ENCODE measurements at places on chromosomes 1 and 21.

DNA sequence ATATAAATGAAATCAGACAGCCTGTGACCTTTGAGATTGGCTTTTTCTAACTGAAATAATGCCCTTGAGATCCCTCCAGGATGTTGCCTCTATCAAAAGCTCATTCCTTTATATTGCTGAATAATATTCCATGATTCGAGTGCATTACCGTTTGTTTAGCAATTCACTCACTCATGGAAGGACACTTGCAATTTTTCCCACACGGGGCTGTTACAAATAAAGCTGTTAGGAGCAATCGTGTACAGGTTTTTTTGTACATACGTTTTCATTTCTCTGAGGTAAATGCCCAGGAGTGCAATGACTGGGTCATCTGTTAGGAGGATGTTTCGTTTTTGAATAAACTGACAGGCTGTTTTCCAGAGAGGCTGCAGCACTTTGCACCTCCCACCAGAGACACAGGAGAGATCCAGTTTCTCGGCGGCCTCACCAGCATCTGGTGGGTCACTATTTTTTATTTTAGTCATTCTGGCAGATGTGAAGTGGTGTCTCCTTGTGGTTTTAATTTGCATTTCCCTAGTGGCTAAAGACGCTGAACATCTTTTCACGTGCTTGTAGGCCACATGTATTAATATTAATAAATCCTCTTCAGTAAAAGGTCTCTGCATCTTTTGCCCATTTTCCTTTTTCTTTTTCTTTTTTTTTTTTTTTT is 11.0 kb downstream of the PRDM15 start:
- no peak for DNase-seq

GRCh38 chr1:211349741-211350140 is 23.1 kb downstream of the TRAF5 start:
- no peak for DNase-seq

DNA sequence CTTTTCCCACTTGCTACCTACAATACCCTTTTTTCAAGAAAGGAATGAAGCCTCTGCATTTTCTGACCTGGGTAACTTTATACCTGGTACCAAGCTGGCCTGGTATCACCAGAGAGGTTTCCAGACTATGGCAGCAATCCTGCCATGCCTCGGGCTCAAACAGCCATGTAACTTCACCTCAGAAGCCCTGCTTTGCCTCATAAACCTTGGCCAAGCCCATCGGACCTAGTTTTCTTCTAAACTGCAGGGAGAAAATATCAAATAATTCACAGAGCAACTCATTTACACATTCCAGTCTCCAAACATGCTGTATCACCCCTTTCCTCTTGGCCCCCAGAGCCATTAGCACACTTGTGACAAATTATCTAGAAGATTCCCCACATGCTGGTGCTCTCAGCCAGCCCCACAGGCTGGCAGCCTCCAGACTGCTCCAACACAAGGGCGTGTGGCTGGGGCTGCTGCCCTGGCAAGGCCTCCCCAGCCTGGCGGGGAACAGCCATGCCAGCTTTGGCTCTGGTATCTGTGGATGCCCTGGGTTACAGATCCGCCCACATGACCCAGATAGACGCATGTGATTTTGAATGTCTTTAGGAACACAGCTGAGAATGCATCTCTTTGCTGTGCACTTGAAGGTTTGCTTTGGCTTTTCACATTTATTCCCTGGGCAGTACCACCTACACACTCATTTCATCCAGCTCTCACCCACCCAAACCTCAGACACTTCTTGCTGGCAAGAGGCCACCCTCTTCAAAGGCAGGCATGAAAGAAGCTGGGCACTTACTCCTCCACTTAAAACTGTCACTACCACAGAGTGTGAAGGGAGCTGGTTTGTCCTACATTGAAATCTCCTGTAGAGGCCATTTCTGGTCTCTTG is 70.0 kb upstream of the BCAR3 start:
- no peak for DNase-seq

GRCh38 chr1:21308330-21308729 is 18.1 kb upstream of the ECE1 start:
- no peak for DNase-seq

DNA sequence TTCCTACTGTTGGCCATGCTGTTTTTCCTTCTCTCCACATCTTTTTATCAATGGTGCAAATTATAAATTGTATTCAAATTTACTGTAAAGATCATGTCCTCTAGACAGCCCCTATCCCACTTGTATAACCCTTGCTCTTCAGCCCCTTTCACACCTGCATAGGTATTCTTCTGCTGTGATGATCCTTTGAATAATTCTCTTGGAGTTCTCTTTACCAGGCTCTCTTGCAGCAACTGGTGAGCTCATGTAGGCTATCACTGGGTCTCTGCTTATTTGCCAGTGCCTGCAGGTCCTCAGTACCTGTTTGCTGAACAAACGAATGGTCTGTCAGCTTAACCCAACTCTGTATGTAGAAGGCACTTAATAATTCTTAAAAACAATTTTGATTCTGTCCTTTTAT is 8.2 kb downstream of the PTPRC start:
- no peak for DNase-seq

GRCh38 chr1:203512848-203513584 is 19.1 kb downstream of the OPTC start:
- DNase-seq: no peak

GRCh38 chr1:116574581-116575291 is 3.9 kb upstream of the CD58 start:
- peak; percentile 80 for DNase-seq

- no peak for DNase-seq
Observed at GRCh38 chr1:167713330-167714081, 8.3 kb upstream of the MPZL1 start.

DNA sequence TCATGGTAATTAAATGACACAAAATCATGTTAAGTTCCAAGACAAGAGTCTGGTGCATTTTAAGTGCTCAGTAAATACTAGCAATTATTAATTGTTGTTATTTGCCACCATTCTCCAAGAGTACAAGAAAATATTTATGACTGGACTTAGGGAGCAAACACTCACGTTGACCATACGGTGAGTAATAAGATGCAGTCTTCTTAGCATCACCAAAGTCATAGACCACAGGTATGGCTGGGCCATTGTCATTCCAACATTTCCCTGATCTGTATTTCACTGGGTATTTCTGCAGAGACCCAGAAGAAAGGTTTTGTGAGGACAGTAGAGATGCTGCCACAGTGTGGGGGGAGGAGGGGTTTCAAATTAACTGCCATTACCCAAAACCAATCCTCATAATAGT is 4.7 kb downstream of the ITLN2 start:
- no peak for DNase-seq

DNA sequence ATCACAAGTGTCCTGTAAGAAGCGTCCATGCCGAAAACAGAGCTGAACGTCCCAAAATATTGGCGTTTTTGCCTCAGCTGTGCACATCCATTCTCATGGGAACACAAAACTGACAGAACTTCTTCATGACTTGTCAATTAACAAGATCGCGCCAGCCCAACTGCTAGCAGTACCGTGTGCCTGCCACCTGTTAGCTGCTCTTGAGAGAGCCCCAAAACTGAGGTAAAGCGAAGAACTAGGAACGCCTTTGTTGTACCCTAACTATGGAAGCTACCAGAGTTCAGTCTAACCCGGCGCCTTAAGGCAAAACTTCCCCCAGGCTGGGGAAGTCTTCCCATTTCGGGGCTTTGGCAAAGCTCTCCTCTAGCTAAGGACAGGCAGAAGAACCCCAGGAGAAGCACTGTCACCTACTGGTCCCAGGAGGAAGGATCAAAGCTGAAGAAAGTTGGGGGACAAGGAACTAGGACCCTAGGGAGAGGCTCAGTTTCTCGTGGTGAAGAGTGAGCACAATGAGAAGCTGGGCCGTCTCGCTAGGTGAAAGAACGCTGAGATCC is 719 bp downstream of the EYA3 start:
- DNase-seq: no peak

- no peak for DNase-seq
Observed at GRCh38 chr1:4027008-4027407, 126.9 kb upstream of the C1orf174 start.

- DNase-seq: no peak
Observed at GRCh38 chr1:234874291-234875288, 254.0 kb downstream of the TOMM20 start.

DNA sequence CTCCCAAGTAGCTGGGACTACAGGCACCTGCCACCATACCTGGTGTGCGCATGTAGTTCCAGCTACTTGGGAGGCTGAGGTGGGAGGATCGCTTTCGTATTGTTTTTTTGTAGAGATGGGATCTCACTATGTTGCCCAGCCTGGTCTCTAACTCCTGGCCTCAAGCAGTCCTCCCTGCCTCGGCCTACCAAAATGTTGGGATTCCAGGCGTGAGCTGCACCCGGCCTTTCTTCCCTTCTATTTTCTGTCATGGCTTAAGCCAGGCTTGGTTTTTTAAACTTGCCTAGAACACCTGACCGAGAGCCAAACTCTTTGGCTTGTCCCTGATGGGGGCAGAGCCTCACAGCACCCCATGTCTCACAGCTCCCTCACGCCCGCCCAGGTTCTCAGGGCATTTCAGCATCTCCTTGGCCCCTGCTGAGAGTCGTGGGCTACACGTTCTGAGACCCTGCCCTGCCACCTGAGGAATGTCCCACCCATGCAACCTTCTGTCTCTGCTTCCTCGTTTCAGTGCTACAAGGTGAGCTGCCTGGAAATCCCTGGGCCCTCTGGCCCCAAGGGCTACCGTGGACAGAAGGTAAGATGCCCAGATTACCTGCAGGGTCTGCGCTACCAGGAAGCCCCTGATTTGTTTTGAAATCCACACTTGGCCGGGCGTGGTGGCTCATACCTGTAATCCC is 15.7 kb downstream of the COL6A2 start:
- DNase-seq: no peak

DNA sequence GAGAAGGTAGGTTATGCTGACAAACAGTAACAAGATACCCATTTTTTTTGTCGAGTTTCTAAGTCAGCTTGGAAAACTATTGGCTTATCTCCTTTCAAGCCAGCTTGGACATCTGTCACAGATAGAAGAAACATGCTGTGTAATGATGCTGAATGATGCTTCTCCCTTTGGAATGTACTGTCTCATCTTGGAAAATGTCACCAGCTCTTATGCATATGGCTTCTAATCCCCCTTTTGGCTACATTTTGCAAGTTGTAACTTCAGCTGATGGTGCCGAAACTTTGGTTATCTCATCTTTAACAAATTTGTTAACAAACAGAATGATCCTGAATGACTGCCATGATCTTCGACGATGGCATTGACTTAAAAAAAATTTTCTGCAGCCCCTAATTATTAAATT is 68.8 kb upstream of the ST6GALNAC3 start:
- DNase-seq: no peak

- DNase-seq: no peak
Observed at GRCh38 chr1:6080469-6080868, 34.8 kb downstream of the KCNAB2 start.

- peak; percentile 93 for DNase-seq
Observed at GRCh38 chr1:89994805-89995597, at the start of gene ZNF326. ZNF326 (plus strand) TSS chr1:89995110; CDS start chr1:89995258, 148 bp downstream.

DNA sequence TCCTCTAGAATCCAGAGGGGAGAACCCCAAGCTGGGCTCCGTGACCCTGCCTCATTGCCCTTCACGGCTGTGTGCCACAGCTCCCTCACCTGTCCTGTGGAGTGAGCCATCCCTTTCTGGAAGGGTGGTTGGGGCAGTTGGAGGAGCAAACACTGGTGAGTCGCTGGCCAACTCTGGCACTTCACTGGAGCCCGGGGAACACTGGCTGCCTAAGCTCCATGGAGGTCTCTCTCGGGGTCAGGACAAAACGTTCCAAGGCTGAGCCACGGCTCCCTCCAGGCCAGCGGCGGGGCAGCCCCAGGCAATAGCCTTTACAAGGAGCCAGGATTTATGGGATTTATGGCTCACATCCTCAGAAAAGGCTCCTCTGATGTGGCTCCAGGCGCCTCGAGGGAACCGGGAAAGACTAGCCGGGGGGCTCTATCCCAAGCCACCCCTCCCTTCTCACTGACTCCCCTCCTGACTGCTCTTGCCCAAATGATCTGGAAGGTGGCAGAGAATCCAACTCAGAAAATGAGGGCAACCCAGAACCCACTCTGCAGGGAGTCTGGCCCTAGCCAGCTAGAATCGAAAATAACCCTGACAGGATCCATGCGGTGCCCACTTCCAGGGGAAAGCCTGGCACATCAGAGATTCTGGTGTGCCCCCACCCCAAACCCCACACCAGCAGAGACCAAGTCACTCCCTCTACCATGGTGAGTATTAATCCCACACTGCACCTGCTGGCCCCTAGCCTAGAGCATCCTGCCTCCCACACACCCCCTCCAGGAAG is 75.2 kb downstream of the GLIS1 start:
- no peak for DNase-seq

- peak; percentile 50 for DNase-seq
Observed at GRCh38 chr1:160607011-160607671, 27.8 kb upstream of the CD84 start.

GRCh38 chr1:179448437-179449149 is 82.8 kb downstream of the AXDND1 start:
- no peak for DNase-seq

DNA sequence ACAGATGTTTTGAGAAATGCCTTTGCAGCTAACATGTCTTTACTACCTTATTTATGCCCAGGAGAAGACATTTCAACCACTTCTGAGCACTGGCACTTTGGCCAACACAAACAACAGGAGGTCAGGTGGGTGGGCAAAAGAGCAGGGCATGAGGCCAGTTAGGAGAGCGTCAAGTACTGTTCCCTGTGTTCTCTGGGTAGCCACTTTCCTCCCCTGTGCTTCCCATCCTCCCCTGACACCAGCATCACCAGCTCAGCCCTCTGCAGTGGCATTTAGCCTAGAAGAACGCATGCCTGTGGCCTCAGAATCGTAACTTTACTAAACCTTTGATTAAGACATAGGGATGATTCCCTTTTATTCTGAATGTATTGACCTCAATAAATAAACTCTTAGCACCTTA is 18.3 kb downstream of the BTG2 start:
- DNase-seq: no peak

DNA sequence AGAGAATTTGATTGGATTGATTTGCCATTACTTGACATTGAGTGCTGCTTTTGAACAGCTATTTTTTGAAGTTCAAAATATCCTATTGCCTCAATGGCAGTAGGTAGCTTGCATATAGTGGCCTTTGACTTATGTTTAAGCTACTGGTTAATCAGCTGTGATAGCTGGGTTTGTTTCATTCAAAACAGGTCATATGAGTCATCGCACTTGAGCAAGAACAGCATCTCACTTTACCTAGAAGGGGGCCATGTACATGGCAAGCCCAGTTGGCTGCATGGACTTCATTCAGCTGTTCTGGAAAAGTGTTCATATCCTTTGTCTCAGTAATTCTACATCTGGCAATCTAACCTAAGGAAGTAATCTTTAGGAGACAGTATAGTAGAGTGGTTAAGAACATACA is 29.0 kb upstream of the ARID1A start:
- no peak for DNase-seq

GRCh38 chr1:35808450-35809113 is 766 bp downstream of the AGO4 start:
- no peak for DNase-seq

DNA sequence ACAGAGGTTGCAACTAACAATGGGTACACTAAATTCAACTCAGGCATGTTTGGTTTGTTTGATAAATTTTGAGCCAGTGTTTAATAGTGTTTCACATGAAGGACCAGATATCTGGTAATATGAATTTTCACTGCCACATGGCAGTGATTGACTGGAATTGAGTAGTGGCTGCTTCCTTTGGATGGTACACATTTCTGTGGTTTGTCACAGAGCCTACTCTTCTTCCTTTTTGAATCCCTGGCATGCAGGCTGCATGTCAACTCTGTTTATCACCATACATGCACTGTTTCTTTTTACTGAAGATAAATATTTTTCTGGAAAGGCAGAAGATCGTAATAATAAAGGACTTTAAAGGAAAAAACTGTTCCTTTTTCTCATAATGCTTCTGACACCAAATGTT is 35.5 kb downstream of the SDCCAG8 start:
- DNase-seq: no peak

- no peak for DNase-seq
Observed at GRCh38 chr21:24395320-24395923, 1211.9 kb downstream of the MRPL39 start.
